Stimulated activated CD8-positive, alpha-beta memory T cell treated with anti-CD3 and anti-CD28 coated beads, Interleukin-7, amount 100 ng/mL, for 4 hours (primary cell): ENCODE measurements at places on chromosomes 3 and 15.

DNA sequence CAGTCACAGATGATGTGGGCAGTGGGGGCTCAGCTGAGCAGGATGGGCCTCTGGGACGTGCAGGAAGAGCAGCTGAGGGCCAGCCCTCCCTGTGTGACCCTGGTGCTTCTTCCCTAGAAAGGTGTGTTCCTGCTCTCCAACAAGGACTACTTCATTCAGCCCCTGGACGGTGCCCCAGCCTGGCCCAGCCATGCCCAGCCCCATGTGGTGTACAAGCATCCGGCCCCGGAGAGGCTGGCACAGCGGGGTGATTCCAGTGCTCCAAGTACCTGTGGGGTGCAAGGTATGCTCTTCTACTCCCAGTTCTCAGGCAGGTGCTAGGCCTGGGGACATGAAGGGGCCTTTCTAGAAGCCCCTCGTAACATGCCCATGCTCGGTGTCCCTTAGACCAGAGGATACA is 38.3 kb downstream of the SAXO2 start:
- no peak for DNase-seq

DNA sequence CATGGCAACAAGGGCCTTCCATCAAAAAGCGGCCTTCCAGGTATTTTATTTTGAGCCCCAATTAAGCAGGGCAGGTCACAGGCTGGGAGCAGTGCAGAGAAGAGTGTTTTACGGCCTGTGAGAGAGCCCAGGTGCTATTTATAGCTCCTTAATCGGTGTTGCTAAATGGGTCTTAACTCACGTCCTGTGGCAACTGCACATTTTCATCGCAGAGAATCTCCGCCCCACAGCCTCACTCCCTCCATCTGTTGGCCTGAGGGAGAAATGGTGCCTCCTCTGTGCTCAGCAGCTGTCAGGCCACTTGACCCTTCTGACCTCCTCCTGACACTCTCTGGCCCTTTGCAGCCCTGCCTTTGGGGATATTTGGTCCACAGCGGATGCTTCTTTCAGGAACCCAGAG is 58.6 kb downstream of the SPSB4 start:
- no peak for DNase-seq

- no peak for DNase-seq
Measured at GRCh38 chr3:19155375-19155774, 7.1 kb downstream of the KCNH8 start.

DNA sequence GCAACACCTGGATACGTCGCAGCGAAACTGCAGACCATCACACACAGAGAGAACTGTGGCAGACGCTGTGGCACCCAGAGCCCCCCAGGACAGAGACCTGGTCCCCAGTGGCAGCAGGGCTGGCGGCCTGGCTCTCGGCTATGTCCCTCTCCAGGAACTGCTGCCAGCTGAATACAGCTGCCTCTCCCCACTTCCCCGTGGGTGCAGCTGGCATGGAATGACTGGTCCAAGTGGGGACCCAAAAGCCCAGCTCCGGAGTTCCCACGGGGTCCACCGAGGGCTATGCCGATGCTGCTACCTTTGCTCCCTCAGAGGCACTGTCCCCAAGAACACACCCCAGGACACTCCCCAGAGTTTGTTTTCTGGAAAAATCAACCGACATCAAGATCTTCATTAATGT is 67.8 kb upstream of the GATA2 start:
- no peak for DNase-seq

GRCh38 chr3:23938688-23939087 is 6.4 kb upstream of the NR1D2 start:
- DNase-seq = no peak

GRCh38 chr15:49110158-49110944 is 45.0 kb downstream of the COPS2 start:
- no peak for DNase-seq
